ENCODE measurements at places on chromosomes 11 and 22.

DNA sequence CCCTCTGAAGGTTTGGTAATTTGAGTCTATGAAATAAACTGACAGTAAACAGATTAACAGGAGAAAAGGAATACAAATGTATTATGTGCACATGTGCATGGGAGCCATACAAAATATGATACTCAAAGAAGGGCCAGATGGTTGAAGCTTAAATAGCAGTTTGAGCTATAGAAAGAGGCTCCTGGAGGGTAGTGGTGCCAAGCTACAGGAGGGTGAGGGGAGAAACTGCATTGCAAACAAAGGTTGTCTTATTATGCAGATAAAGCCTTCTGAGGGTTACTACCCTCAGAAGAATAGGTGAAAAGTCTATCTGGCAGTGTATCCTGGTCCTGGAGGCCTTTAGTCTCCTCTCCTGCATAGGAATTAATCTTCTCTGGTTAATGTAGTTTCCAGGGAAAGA is 267.3 kb upstream of the MPPED2 start:
- DNase-seq: no peak

- DNase-seq: no peak
These were observed 18.1 kb upstream of the TSPAN18 start for GRCh38 chr11:44708523-44709280.

DNA sequence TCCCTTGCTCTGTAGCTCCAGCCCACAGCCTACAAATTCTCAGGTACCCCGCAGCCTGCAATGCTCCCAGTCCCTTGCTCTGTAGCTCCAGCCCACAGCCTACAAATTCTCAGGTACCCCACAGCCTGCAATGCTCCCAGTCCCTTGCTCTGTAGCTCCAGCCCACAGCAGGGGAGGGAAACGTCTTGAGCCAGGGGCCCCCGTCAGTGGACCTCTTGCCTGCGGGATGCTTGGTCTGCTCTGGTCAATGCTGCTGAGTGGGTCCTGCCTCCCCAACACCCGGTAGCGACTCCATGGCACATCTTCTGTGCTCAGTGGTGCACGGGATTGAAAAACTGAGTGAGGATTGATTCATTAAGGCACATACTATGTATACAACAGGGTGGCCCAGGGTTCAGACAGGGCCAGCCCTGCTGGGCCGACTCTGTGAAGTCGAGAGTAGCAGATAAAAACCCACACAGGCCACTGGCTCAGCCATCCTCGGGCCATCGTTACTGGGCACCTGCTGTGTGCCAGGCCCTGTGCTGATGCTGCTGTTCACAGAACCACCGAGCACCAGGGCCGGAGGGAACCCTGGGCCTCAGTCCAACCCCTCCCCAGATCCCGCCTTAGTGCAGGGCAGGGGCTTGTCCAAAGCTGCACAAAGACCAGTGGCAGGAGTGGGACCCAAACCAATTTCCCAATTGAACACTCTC is 69.7 kb downstream of the MYO7A start:
- no peak for DNase-seq

DNA sequence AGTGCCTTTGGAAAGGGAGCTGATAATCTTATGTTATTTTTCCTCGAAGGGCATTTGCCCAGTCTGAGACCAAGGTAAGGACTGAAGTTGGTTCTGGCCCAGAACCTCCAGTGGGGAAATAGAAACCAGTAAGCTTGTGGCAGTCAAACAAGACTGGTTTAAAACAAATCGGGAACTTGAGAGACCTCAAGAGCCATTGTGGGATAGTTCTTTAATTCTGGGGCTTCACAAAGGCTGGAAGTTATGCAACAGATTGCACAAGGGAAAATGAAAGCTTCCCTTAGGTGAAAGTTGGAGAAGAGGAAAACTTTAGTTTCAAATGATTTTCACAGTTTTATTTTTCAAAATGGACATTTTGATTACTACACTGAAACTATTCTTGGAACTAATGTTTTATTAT is 33.5 kb upstream of the RAB38 start:
- no peak for DNase-seq

GRCh38 chr11:469684-470560 is 19.8 kb downstream of the PTDSS2 start:
- DNase-seq: peak; percentile 57

- peak; percentile 84 for DNase-seq
These were observed at the start of gene TRPC6 for GRCh38 chr11:101583251-101584128. TRPC6 (minus strand) TSS chr11:101584007; CDS start chr11:101583503, 504 bp downstream.

GRCh38 chr22:28025866-28026575 is 107.0 kb upstream of the PITPNB start:
- no peak for DNase-seq

DNA sequence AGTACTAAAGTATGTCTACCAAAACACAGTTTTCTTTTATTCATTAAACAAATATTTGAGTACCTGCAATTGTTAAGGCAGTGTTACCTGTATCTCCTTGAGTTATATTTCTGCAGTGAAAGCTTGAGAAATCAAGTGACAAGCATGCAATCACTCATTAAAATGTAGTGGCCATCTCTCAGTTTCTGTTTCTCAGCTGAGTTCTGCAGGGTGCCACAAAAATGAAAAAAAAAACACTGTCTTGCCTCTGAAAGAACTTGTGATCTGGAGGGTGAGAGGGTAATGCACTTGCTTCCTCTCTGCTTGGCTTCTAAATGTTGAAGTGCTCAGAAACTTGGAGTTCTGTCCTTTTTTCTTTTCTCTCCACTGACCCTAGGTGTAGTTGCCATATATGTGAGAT is 6.8 kb downstream of the QSER1 start:
- DNase-seq: no peak

- no peak for DNase-seq
These were observed 22.3 kb downstream of the SMCO4 start for GRCh38 chr11:93520726-93521509.

- DNase-seq: no peak
These were observed 10.0 kb upstream of the ABCC8 start for GRCh38 chr11:17486646-17487045.

DNA sequence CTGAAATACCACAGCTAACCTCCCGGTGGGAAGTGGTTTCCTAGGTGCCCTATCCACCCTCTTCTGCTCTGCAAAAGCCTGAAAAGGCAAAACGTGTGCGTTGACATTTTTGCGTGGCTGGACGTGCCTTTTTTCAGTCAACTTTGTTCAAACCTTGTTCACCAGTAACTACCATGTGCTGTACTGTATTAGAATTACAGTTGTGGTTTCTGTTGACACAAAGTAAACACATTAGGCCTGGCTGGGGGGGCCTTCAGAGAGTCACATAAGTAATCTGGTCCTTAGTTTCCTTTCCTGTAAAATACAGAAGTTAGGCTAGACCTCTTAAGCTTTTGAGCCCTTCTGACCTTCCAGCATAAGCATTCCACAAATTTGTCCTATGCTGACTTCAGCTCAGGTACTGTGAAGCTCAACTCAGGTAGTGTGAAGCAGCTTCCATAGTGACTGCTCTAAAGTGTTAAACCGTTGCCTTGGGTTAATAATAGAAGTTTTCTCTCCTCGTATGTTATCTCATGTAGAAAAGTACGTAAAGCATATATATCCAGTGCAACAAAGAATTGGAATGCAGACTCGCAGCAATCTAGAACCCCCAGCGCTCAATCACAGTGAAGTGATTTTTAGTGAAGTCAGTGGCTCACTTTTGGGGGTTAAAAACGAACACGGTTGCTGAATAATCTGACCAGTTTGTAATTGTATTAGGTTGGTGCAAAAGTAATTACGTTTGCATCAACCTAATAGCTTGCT is 1.8 kb downstream of the EWSR1 start:
- DNase-seq: no peak

- no peak for DNase-seq
These were observed 10.8 kb downstream of the SLC35C1 start for GRCh38 chr11:45815747-45816146.

DNA sequence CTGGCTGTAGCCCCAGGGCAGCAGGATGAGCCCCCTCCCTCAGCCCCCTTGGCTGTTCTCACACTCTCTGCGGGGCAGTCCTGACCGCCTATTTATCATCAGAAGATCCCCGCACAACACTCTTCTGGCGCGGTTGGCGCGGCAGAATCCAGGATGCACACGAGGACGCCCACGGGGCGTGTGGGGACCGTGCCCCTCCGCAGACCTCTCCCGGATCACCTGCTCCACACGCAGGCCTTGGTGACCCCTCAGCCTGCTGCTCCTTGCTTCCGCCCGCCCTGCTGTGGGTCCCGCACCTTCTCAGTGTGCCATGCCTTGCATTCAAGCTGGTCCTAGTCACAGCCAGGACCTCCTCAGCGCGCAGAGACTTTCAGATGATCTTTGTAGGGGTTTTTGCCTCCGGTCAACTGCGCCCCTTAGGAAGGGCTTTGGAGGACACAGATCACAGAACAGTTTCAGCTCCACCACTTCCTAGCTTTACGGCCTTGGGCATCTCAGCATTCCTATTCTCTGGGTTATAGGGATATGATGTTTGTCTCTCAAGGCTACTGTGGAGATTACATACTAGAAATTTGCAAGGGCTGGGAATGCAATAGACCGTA is 841 bp upstream of the TUB start:
- no peak for DNase-seq

DNA sequence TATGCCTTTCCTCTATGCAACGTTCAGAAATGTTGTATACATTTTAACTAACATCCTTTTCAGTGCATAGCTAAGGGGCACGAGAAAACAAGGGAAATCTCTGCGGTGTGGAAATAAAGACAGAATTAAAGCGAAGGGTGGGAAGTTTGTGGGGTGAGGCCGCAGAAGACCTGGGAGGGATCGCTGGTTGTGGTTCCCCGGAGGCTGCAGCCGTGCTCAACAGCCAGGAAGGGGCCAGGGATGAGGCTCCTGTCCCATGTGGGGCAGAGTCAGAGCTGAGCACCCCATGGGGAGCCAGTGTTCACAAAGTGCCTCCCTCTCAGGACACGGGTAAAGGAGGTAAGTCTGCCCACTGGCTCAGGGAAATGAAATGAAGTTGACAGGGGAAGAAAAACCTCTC is 67.5 kb downstream of the MYEOV start:
- no peak for DNase-seq

DNA sequence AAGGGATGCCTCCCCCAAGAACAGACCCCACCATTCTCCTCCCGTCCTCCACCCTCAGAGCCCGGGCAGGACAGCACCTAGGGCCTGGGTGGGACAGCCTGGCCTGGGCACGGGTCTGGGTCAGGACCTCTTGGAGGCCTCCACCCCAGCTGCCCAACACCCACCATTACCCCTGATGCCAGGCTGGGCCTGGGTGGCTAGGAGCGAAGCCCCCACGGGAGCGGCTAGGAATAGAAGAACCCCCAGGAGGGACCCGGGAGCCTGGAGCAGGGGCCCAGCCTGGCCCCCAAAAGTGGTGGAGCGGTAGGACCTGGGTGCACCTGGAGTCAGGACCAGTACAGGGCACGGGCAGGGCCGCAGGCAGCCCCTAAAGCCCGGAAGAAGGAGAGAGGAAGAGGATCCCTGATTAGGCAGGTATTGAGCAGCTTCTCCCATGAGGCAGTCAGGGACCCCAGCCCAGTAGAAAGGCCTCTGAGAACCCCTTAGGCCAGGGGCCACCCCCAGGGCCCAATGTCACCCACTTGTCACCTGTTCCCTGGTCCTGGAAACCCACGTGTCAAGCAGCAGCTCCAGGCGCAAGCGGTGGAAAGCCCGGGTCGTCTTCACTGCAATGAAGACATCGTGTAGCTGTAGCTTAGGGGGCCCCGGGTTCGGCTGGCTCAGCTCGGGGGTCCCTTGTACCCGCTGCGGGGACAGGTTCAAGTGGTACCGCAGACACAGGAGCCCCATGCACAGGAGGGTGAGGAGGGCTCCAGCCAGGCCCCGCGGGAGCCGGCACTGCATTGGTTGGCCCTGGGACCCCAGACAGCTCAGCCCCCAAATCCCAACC is 575 bp downstream of the MFNG start:
- DNase-seq: peak; percentile 28

GRCh38 chr11:121029153-121029552 is 5.3 kb downstream of the TBCEL start:
- no peak for DNase-seq

DNA sequence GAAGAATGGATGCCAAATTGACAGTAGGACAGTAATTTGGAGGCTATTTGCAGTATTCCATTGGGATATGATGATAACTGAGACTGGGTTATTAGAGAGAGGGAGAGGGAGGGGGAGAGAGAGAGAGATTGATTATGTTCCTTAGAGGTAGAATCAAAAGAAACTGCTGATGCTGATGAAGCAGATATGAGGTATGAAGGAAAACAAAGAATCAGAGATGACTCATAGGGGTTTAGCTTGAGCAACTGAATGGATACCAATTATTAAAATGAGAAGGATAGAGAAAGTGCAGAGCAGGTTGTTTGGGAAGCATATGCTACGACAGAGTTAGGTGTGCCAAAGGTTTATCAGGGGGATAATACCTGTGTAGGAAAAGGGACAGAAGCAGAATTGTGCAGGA is 12.8 kb upstream of the NUCB2 start:
- DNase-seq: no peak

DNA sequence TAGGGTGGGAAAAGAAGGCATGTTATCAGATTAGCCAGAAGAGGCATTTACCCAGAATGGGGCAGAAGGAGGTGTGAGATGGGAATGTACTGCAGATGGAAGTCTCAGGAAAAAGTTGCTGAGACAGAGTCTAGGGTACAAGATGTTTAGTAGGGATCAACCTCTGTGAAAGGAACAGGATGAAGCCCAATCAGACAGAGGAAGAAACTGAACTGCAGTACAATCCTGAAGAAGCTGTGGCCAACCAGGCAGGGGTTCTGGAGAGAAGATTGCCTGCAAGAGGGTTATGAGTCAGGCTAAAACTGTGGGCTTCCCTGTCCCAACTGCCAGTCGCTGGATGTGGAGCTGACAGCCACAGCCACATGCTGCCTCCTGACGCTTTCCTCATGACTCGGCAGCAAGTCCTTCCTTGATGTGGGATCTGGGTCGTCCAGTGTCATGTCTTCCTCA is 64.0 kb downstream of the CWC15 start:
- no peak for DNase-seq

DNA sequence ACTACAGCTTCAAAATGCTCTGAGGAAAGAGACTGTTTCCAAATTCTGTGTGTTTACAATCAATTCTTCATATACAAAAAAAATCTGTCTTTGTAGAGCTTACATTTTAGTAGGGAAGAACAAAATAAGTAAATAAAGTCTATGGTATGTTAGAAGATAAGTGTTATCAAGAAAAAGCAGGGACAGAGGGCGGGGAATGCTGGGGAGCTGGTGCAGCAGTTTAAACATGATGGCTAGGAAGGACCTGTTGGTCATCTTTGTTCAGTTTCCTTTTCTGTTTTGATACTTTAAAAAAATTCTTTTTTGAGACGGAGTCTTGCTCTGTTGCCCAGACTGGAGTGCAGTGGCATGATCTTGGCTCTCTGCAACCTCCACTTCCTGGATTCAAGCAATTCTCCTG is 16.1 kb downstream of the TMEM25 start:
- no peak for DNase-seq

DNA sequence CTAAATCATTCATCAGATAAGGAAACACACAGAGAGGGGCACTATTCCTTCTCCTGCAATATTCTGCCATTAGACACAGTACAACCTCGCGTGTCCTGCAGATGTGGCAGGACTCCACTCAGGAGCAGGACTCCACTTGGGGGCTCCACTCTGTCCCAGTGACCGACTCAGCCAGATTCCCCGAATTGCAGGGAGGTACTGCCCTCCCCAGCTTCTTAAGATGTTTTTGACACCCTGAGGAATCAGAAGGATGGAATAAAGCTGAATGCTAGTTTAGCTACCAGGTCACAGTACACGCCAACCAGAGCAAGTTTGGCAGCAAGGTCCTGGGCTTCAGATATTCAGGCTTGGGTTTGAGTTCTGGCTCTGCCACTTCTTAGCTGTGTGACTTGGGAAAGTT is 99.3 kb upstream of the USP47 start:
- no peak for DNase-seq

GRCh38 chr11:19218216-19218615 is 16.4 kb upstream of the CSRP3 start:
- no peak for DNase-seq
